ENCODE measurements at places on chromosomes 7 and 10.

DNA sequence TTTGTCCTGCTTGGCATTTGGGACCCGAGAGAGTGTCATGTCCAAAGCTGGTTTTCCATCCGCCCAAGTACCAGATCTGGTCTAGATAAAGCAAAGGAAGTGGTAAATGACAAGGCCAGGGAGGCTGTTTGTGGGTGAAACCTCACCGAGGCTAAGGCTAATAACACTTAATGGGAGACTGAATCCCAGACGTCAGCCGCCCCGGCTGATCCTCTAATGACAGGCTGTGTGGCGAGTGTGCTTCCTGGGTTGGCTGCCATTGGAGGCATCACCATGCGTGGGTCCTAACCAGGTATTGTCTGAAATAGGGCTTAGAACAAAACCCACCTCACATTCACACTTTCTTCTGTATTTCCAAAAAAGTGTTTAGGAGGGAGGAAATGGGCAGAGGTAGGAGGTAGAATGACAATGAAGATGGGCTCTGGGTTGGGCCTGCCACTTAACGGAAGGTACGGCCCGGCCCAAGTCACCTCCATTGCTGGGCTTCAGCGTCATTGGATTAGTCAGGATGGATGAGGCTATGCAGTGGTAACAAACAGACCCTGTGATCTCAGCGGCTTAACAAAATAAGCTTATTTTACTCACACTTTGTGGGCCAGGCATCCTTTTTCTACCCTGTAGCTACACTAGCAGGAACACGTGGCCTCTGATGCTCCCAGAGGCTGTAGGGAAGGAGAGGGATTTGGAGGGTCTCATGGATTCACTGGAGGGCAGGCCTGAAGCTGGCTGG lies 59.7 kb downstream of the PROSER2 start:
- DNase-seq, result no peak

DNA sequence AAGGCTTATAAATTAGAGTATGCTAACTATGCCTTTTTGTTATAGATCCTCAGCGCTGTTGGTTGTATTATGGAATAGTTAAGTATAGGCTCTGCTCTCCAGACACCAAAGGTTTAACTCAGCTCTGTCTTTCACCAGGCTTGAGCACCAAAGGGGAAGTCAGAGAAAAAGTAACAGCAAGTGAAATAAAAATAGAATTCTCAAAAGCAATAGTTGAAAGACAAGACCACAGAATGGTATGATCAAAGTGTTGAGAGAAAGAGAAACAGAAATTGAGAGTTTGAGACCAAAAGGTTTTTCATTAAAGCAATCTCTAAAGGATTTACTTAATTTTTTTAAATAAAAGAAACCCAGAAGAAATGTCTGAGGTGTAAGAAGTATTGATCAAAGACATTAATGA lies 529.8 kb upstream of the C7orf33 start:
- no peak for DNase-seq

GRCh38 chr7:41592236-41592635 lies 110.7 kb downstream of the INHBA start:
- DNase-seq, result no peak

- no peak for DNase-seq
Measured at GRCh38 chr7:123538897-123539296, 4.5 kb upstream of the IQUB start.

GRCh38 chr7:45921699-45922519 lies 837 bp upstream of the IGFBP3 start:
- peak; percentile 28 for DNase-seq

- DNase-seq, result no peak
Measured at GRCh38 chr7:36906956-36907635, 182.8 kb upstream of the AOAH start.
